ENCODE measurements at places on chromosomes 4 and X. TPM values are rescaled to one million over a fixed set of nuclear protein-coding genes. Genes with fewer than 3 reads are reported as not detected.

GRCh38 chrX:136691028-136691809 lies 43.3 kb downstream of the CD40LG start:
- H3K27ac ChIP-seq = no peak overlapping the region
- H3K4me1 ChIP-seq = peaks cover 15% of the 10 kb centered on the region
- H3K27me3 ChIP-seq = no peaks in the 10 kb centered on the region
- no peak for DNase-seq

DNA sequence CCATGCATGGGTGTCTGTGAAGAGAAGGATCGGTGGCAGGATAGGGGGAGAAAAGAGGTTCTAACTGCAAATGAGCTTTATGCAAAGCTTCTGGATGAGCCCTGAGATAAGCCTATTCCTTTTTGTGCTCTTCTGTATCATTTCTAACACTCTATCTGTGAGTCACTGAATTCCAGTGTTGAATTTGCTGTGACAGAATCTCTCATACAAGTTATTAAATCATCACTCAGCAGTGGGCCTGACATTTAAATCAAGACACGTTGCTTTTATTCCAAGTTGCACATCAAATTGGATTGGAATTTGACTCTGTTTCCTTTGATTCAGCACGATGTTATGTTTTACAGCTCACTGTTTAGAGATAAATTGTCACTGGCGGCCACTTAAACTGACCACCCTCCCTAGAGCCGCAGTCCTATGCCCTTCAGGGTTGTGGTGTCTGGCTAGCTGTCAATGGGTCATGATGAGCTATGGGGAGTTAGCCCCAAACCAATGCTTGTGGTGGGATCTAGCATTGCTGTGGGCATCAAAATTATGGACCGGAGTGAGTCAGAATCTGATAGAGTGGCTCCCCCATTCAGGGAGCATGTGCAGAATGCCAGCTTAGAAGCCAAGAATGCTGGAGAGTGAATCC lies 42.7 kb downstream of the LHFPL1 start:
- no peaks in the 10 kb centered on the region for H3K4me1 ChIP-seq
- H3K4me3 ChIP-seq = no peak overlapping the region
- H3K27ac ChIP-seq = no peak overlapping the region
- DNase-seq = no peak

DNA sequence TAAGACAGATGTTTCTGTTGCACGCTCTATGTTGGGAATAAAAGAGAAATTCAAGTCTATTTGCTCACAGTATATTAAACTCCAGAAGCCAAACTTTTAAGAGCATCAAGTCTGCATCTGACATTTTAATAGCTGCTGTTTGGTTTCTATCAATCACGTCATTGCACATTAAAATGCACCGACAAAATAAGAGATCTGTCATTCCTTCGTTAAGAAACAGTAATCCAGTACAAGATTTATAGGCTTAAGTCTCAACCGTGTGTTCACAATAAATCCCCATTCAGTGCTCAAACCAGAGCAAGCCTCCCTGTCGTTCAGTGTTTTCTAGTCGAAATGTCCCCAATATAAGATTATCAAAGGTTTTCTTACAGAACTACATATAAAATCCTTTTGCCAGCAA lies 89.0 kb upstream of the BMPR1B start:
- no peak overlapping the region for H3K4me3 ChIP-seq
- no peak overlapping the region for H3K27ac ChIP-seq
- H3K27me3 ChIP-seq = no peaks in the 10 kb centered on the region
- no peak for DNase-seq

DNA sequence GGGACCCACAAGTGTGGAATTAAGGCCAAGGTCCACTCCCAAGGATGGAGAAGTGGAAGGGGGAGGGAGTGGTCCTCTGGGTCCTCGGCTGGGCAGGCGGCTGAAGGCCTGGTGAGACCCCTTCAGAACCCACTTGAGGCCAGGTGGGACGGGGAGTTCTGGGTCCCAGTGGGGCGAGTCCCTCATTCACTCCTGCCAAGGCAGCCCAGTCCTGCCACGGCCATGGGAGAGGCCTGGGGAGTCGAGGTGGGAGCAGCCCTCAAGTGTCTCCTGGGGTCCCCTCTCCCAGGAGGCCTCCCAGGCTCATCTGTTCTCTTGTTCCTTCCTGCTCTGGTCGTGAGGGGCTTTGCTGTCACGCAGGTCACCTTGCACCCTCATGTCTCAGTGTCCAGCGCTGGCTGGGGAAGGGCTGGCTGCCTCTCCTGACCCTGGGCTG lies 6.1 kb upstream of the SH3BP2 start:
- DNase-seq = no peak
- H3K4me1 ChIP-seq = no peaks in the 10 kb centered on the region
- no peak overlapping the region for H3K27ac ChIP-seq
- no peaks in the 10 kb centered on the region for H3K36me3 ChIP-seq

- no peak overlapping the region for H3K27ac ChIP-seq
- DNase-seq = no peak
- no peaks in the 10 kb centered on the region for H3K27me3 ChIP-seq
- H3K4me1 ChIP-seq = no peaks in the 10 kb centered on the region
- no peak overlapping the region for H3K4me3 ChIP-seq
- H3K36me3 ChIP-seq = no peaks in the 10 kb centered on the region
Observed at GRCh38 chrX:116241001-116241400, 70.5 kb downstream of the AGTR2 start.

The NAP1L3 gene
- total RNA-seq = 34.6 TPM

DNA sequence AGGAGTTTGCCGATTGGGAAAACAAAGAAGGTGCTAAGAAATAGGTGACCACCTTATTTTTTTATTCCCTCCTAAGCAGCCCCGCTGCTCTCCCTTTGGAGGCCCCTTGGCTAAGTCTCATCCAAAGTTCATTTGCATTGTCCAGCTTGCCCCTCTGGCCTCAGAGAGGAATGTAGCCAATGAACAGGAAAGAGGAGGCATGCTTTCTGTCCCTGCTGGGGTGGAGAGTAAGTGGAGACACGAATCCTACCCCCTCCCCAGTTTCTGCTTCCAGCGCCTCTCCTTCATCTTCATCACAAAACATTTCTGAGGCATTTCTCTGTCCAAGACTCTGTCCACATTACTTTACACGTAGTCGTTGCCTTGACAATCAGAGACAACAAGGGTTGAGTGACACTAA lies 38.7 kb downstream of the NLGN3 start:
- peak overlapping the region; percentile 64 for H3K4me3 ChIP-seq
- peak overlapping the region; percentile 98 for H3K27ac ChIP-seq
- H3K4me1 ChIP-seq = peaks cover 38% of the 10 kb centered on the region

Data from neural crest cell (in vitro differentiated cells).